ENCODE measurements at places on chromosomes 6 and 20.

- DNase-seq, result no peak
- no peak overlapping the region for H3K27ac ChIP-seq
- H3K4me3 ChIP-seq, result no peak overlapping the region
- no peaks in the 10 kb centered on the region for H3K36me3 ChIP-seq
Measured at GRCh38 chr6:156474507-156475120, 302.6 kb upstream of the ARID1B start.

- H3K36me3 ChIP-seq, result no peaks in the 10 kb centered on the region
- H3K27me3 ChIP-seq, result no peaks in the 10 kb centered on the region
- DNase-seq, result no peak
- H3K4me1 ChIP-seq, result peaks cover 20% of the 10 kb centered on the region
- peak overlapping the region; percentile 81 for H3K4me3 ChIP-seq
Measured at GRCh38 chr6:138988469-138988834, 399 bp upstream of the REPS1 start.

DNA sequence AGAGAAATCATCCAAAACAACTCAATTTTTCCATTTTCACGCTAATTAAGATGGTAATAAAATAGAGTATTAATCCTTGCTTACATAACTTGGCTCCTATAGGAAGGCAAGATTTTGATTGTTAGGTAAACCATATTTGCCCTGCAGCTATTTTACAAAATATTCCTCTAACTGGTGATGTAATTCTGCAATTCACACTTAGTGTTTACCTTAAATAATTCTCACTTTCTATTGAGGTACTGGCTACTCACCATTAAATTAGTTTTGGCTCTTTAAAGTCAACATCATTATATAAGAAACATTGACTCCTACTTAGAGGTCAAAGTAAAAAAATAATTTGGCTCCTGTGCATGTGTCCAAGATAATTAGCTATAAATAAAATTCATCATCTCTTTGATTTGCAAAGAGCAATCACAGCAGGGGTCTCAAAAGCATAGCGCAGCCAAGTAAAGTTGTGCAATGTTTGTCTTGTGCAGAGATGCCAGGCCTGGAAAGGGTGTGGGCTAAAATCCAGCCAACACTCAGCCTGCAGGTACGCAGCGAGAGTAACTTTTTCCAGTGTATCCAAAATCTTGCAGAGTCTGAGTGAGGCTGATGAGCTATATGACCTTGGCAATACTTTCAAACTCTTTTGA is 501.2 kb downstream of the MMUT start:
- no peaks in the 10 kb centered on the region for H3K27me3 ChIP-seq
- H3K36me3 ChIP-seq, result no peaks in the 10 kb centered on the region
- no peak overlapping the region for H3K27ac ChIP-seq
- peaks cover 11% of the 10 kb centered on the region for H3K4me1 ChIP-seq

GRCh38 chr6:168219804-168220203 is 99.8 kb downstream of the DACT2 start:
- no peak overlapping the region for H3K4me3 ChIP-seq
- H3K27ac ChIP-seq, result no peak overlapping the region
- no peaks in the 10 kb centered on the region for H3K36me3 ChIP-seq
- H3K27me3 ChIP-seq, result no peaks in the 10 kb centered on the region
- DNase-seq, result no peak

GRCh38 chr20:63224412-63225081 is 8.6 kb upstream of the YTHDF1 start:
- no peaks in the 10 kb centered on the region for H3K4me1 ChIP-seq
- H3K27me3 ChIP-seq, result peaks cover 9% of the 10 kb centered on the region
- H3K4me3 ChIP-seq, result no peak overlapping the region
- H3K27ac ChIP-seq, result no peak overlapping the region
- DNase-seq, result peak; percentile 42

GRCh38 chr20:57478176-57478575 is 46.8 kb downstream of the CTCFL start:
- H3K4me3 ChIP-seq, result no peak overlapping the region
- no peak for DNase-seq
- H3K36me3 ChIP-seq, result no peaks in the 10 kb centered on the region

DNA sequence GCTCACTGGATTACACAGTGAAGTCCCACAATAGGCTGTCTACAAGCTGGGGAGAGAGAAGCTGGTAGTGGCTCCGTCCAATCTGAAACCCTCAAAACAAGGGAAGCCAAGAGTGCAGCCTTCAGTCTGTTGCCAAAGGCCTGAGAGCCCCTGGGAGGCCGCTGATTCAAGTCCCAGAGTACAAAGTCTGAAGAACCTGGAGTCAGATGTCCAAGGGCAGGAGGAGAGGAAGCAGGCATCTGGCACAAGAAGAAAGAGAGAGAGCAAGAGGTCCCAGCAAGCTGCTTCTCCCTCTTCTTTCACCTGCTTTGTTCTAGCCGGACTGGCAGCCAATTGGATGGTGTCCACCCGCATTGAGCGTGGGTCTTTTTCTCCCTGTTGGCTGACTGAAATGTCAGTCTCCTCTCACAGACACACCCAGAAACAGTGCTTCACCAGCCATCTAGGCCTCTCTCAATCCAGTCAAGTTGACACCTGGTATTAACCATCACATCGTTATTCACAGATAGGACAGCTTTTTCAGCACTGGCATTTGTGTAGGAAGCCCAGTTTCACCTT is 51.2 kb downstream of the CRYBG1 start:
- H3K27me3 ChIP-seq, result peaks cover 30% of the 10 kb centered on the region
- H3K4me1 ChIP-seq, result no peaks in the 10 kb centered on the region
- no peak for DNase-seq
- H3K36me3 ChIP-seq, result no peaks in the 10 kb centered on the region

- no peak overlapping the region for H3K4me3 ChIP-seq
- H3K36me3 ChIP-seq, result no peaks in the 10 kb centered on the region
- no peak overlapping the region for H3K27ac ChIP-seq
- peaks cover 11% of the 10 kb centered on the region for H3K4me1 ChIP-seq
Measured at GRCh38 chr6:140879946-140880345, 1252.8 kb upstream of the GJE1 start.

- H3K27me3 ChIP-seq, result peaks cover 9% of the 10 kb centered on the region
- H3K36me3 ChIP-seq, result no peaks in the 10 kb centered on the region
- no peak overlapping the region for H3K27ac ChIP-seq
- H3K4me3 ChIP-seq, result no peak overlapping the region
Measured at GRCh38 chr6:30985490-30985889, 2.0 kb downstream of the MUC21 start.

DNA sequence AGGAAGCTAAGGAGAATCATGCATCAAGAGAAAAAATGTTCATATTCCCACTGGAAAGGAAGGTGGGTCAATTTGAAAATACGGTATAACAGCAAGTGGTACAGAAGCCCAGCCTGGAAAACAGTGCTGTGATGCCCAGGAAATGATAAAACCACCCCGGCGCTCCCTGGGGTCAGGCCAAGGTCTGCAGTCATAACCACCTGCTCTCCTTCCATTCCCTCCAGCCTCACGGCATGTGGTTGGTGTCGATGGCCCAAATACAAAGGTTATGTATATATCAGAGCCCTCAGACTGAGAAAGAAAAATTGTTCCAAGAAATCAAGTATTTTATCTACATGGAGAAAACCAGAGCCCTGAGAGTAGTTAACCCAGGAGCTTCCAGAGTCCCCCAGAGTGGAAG is 208.1 kb upstream of the CDYL start:
- peaks cover 12% of the 10 kb centered on the region for H3K4me1 ChIP-seq
- no peak overlapping the region for H3K27ac ChIP-seq
- H3K4me3 ChIP-seq, result no peak overlapping the region

GRCh38 chr6:56914798-56915658 is 39.9 kb upstream of the BEND6 start:
- no peak overlapping the region for H3K4me3 ChIP-seq
- H3K36me3 ChIP-seq, result no peaks in the 10 kb centered on the region
- no peaks in the 10 kb centered on the region for H3K27me3 ChIP-seq
- H3K27ac ChIP-seq, result 0 out of 2 replicates have a peak overlapping the region, but pooled peaks have one; percentile 15
- DNase-seq, result peak; percentile 59

DNA sequence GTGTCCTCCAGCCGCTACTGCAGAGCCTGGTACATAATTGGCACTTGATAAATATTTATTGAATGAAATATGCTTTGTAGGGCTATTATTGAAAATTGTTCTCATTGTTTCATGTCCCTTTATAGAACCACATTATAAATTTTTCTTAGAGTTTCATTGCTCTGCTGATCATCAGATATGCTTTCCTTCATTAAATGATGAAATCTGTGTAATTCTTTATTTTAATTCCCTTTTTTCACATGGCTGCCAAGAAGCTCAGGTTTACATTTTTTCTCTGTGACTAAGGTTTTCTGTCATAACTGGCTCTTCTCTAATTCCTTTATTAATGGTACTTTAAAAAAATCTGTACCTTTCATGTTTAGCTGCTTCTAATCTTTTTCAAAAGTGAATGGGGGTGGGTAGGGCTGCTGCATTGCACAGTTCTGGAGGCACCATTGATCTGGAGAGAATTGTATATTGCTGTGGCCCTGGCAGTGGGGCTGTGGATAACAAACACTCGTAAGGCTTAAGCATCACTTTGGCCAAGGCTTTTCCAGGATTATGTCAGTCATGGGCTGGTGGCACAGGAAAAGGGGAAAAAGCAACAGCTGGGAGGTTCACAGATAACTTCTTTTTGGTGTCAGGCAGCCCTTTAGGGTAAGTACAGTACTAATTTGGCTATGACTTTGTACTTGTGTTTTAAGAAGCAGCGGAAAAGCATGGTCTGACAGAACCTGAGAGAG is 43.8 kb downstream of the ARFGEF2 start:
- no peaks in the 10 kb centered on the region for H3K27me3 ChIP-seq
- H3K36me3 ChIP-seq, result peaks cover 23% of the 10 kb centered on the region
- H3K4me3 ChIP-seq, result no peak overlapping the region
- peak overlapping the region; percentile 55 for H3K27ac ChIP-seq

GRCh38 chr6:167252271-167252670 is 38.8 kb upstream of the UNC93A start:
- H3K4me1 ChIP-seq, result no peaks in the 10 kb centered on the region
- H3K36me3 ChIP-seq, result no peaks in the 10 kb centered on the region
- no peak for DNase-seq
- no peaks in the 10 kb centered on the region for H3K27me3 ChIP-seq
